ENCODE measurements at places on chromosomes 6 and 20.

DNA sequence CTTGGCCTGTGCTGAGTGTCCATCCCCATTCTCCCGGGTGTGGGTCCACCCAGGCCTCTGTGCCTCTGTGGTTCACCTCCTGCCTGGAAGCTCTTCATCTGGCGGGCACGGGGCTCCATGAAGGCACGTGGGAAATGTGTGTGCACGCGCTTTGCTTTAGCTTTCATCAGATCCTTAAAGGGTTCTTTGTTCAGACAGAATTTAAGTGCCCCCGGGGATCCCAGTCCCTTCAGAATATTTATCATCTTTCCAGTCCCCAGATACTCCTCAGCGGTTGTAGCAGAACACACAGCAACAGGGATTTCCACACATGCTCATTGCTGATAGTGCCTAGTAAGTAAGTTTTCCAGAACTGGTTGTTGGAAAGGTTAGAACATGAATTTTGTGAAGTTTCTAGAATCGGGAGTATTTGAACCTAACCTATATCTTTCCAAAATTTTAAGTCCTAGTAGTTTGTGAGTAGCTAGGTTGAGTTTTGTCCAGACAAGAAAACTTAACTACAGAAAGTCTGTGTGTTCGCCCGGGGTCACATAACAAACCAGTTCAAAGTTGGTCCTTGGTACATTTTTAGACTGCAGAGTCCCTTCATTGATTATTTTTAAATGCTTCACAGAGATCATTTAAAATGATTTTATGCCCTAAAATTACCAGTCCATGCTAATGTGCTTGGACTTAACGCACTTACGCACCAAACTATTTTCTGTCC is 67.7 kb downstream of the RPP40 start:
- no peak for DNase-seq

GRCh38 chr6:148217051-148217450 is 125.6 kb upstream of the SASH1 start:
- no peak for DNase-seq

DNA sequence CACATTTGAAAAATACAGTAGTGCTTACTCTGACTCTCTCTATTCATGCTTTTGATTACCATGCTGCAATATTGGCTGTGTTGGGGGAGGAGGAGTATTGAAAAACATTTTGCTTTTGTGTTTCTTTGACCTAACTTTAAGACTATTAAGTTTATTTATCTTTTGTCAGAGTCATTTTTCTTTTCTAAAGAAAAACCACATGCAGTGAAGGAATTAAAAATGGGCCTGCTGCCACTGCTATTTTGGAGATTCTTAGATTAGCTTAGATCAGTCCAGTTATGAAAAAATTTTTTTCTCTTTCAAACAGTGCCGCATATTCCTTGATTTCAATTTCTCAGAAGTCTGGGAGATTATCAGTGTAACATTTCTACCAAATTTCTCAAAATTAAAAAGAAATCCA is 36.1 kb downstream of the BCKDHB start:
- DNase-seq, result no peak

DNA sequence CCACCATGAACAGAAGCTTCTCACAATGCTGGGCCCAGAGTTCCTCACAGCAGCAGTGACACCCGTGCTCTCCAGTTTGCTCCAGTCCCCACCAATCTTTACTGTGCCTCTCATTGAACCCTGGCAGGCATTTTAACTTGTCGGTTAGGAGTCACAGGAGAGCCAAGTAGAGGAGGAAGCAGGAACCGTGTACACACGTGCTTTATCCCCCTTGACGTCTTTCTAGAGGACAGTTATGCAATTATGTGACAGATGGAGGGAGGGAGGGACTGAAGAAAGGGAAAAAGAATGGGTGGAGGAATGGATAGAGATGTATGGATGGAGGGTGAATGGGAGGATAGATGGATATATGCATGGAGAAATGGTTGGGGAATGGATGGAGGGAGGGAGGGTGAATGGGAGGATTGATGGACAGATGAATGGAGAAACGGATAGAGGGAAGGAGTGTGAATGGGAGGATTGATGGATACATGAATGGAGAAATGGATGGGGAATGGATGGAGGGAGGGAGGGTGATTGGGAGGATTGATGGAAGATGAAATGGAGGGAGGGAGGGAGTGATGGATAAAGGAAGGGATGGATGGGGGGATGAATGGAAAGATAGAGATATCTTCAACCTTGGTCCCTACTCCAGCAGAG is 26.0 kb downstream of the RBM38 start:
- no peak for DNase-seq

DNA sequence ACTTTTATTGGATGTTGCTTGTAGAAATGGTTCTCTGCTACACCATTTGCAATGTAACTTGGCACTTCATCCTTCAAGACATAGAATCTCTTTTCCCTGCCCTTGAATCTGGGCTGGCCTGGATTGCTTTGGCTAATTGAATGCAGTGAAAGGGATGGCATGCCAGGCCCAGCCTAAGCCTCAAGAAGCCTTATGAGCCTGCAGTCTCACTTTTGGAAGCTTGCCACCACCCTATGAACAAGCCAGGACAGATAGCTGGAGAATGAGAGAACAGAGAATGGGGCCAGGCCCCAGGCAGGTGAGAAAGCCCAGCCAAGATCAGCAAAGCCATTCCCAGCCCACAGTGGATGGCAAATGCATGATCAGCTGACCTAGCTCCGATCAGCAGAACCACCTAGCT is 350.7 kb upstream of the RNF24 start:
- no peak for DNase-seq

DNA sequence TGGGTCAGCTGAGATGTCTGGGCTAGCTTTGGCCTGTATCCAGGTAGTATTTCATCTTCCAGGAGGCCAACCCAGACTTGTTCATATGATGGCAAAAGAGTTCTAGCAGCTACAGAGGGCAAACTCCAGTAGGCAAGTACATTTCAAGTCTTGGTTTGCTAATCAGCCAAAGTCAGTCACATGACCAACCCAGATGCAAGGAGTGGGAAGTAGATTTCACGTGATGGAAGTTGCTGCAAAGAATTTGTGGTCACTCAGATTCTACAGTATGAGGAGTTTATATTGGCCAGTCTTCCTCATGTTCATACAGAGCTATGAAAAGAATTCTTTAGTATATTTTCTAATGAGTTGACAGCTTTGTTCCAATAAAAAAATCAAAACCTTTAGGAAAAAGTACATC is 101.8 kb downstream of the PHACTR1 start:
- DNase-seq, result no peak

DNA sequence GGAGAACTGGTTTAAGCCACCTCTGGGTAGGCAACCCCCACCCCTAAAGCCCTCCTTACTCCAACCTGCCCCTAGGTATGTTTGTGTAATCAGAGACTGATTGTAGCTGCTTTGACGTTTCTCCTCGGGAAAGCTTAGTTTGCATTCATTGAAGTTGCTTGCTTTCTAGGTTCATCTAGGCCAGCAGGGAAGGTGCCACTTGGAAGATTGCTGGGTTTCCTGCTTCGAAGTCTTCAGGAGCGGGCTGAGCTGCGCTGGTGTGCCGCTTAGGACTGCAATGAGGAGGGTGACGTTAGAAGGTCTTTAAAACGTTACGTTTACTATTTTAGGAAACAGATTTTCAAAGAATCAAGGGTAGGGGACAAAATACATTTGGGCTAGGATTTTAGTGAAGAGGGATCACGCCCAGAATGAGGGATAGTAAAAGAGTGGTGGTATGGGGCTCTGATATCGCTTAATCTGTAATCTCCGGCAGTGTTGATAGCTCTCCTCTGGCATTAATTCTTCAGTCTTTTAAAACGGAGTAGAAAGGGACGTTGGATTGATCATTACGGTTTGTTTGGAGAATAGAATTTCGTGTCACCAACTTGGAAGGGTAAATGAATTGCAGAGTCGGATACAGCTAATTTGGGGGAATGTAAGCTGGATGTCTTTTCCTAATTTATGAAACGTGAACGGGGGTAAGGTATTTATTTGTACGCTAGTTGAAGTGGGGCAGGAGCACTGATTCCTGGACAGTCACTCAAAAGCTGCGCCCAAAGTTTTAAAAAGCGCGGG is 92.6 kb upstream of the PRDM1 start:
- DNase-seq, result no peak

DNA sequence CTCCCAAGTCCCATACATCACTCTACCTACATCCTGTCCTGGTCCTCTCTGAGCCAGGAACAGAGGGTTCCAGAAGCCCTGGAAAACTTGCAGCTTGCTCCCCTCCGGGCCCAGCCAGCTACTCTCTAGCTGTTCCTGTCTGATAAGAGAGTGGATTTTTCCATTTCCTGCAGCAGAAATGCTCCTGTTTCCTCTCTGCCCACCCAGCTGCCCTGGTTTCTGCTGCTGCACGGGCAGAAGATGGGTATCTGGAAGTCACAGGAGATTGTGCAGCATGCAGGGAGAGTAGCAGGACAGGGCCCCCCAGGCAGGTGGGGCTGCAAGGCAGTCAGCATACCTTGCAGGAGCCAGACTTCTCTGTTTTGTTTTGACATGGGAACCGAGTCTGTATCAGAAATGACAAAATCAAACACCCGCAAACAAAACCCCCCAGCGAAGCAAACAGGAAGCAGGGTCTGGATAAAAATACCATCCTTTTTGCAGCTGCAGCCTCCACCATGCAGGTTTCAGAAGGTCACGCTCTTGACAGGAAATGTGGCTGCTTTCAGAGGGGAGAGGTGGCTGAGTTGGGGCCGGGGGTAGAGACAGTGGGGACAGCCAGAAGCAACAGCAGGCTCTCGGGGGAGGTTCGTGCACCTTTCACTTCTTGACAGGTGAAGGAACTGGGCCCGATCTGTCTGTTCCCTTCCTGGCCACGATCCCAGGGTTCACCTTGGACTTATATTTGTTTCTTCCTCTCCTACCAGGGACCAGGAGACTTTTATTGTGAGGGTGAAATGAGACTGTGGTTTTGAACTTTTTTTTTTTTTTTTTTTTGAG is 50.8 kb upstream of the FAM83D start:
- no peak for DNase-seq

GRCh38 chr6:41748102-41748477 is 893 bp upstream of the PGC start:
- no peak for DNase-seq

DNA sequence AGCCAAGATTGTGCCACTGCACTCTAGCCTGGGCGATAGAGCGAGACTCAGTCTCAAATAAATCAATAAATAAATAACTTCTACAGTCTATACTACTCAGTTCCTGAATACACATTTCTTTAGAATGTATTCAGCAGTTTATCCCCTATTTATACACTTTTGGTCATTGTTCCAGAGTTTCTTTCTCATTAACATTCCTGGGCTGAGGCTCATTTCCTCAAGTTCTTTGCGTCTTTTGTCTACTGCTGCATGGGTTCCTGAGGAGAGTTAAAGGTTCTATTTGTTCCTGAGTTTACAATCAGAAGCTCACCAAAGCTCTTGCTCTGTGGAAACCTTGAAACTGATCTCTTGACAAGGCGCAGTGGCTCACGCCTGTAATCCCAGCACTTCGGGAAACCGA is 37.7 kb upstream of the SASH1 start:
- no peak for DNase-seq

GRCh38 chr6:137819740-137820139 is 47.3 kb upstream of the TNFAIP3 start:
- no peak for DNase-seq

DNA sequence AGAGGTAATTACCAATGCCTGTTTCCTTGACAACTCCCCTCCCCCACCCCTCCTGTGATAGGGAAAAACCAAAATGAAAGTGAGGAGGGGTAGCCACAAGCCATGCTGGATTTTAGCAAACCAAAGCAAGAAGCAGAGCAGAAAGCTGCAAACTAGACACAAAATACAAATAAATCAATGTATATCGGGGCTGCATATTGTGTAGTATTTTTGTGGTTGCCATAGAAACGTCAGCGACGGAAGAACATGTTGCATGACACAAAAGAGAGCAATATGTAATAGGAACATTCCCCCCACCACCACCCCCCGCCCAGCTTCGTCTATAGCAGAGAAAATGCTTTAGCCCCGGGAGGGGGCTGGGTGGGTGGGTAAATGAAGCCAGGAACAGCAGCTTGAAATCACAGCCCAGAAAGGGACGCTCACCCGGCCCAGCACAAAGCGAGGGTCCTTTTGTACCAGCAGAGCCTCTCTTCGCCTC is 548 bp downstream of the AGPAT4 start:
- no peak for DNase-seq

- no peak for DNase-seq
Observed at GRCh38 chr20:41140226-41141133, 3.1 kb downstream of the PLCG1 start.

GRCh38 chr6:13300643-13301590 is 27.4 kb downstream of the TBC1D7 start:
- DNase-seq, result no peak

DNA sequence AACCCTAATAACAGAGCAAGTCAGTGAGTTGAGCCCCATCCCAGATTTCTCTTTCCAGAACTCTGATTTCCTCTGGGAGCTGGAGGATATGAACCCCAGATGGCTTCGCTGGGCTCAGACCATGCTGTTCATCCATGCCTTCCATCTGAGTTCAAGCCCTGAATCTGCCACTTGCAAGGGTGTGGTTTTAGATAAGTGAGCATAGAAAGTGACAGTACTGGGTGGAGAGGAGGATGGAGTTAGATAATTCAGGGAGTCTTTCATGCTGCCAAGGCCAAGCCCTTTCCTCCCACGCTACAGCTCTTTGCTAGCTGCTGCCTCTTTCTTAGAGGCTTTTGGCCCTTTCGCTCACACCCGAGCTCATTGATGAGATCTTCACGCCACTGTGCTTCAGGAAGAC is 57.2 kb upstream of the MAFB start:
- DNase-seq, result no peak

- DNase-seq, result no peak
Observed at GRCh38 chr6:14217728-14218518, 100.4 kb downstream of the CD83 start.

DNA sequence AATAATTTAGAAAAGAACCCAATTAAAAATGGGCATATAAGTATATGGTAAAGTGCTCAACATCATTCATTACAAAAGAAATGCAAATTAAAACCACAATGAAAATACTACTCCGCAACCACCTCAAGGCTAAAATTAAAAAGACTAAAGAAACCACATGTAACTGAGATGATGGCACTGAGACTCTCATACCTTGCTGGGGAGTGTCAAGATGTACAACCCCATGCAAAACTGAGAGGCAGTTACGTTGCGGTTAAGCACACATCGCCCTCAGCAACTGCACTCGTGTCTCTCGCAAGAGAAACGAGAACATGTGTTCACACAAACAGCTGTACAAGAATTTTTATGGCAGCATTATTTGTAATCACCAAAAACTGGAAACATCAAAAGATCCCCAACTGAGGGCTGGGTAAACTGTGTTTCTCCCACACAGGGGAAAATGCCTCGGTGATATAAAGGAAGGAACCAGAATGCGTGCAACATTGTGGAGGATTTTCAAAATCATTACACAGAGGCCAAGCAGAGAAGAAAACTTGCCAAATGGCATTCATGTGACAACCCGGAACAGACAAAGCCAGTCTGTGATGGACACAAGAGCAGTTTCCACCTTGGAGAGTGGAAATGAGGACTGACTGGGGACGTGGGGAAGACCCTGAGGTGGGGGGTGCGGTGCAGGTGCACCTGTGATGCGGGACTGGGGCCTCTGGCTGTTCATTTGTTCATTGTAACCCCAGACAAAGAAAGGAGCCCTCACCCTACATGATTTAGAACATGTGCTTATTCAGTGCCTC is 144.9 kb downstream of the WDR27 start:
- DNase-seq, result no peak
